Left kidney (tissue), 8 donors: ENCODE measurements at places on chromosomes 16 and 17. TPM values are rescaled to one million over a fixed set of nuclear protein-coding genes. Genes with fewer than 3 reads are reported as not detected.
A peak's percentile ranks its signal among the peaks of the same experiment; 100 is the strongest.

Gene CNTNAP4
- 0.48 TPM for polyA plus RNA-seq

Gene COASY
- 55.4 TPM for polyA plus RNA-seq

DNA sequence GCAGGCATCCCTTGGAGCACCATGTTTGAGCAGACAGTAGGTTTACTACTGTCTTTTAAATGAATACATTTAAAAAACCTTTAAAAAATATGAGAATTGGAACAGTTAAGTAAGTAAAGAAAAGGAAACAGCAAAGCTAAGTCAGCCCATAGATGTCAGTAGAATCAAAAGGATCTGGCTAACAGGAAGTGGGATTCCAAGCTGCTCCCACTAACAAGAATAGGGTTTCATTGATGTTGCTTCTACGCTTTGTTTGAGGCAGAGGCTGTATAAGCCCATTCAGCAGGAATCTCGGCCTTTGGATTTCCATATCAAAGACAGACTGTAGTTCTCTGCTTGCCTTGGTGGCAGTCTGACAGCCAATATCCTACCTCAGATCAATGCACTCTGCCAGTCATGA, 122.9 kb upstream of the ELAC2 start:
- peak; percentile 1 for DNase-seq

DNA sequence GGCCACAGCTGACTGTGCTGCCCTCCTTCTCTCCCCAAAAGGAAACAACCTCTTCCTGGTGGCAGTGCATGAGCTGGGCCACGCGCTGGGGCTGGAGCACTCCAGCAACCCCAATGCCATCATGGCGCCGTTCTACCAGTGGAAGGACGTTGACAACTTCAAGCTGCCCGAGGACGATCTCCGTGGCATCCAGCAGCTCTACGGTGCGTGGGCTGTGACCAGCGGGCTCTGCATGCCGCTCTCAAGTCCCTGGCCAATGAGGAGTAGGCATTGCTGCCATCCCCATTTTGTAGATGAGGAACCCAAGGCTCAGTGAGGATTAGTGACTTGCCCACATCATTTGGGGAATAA, 14.9 kb downstream of the MMP15 start:
- DNase-seq: no peak

DNA sequence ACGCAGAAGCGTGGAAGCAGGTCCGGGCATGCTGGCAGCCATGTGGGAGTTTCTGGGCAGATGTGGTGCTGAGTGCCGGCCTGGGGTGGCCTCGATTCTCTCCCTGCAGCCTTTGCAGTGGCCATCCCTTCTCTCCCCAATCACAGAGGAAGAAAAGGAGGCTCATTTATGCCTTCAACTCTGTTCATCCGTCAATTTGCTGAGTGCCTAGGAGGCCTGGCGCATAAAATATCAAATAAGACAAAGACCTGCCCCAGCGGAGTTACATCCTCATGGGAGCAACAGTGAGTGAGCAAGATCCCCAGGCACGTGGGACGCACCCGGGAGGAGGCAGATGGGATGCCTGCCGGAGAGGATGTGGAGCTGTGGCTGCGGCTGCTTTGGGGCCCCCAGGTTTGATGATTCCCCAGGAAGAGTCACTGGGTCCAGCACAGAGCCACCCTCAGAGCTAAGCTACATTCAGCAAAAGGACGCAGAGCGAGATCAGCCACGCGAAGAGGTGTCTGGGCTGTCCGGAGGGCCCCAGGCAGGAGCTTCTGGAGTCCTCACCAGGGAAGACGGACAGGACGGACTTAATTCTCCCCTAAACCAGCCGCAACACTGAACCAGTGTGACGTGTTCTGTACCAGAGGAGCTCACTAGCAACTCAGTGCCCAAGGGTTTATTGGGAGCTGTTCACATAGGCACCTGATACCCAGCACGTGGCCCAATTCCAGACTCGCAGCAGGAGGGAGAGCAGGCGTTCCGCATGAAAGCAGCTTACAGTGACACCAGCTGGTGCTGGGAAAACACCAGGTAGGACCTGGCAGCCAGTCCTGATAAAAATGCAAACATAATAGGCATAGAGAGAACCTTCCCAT, 11.3 kb downstream of the CA5A start:
- DNase-seq: peak; percentile 78

DNA sequence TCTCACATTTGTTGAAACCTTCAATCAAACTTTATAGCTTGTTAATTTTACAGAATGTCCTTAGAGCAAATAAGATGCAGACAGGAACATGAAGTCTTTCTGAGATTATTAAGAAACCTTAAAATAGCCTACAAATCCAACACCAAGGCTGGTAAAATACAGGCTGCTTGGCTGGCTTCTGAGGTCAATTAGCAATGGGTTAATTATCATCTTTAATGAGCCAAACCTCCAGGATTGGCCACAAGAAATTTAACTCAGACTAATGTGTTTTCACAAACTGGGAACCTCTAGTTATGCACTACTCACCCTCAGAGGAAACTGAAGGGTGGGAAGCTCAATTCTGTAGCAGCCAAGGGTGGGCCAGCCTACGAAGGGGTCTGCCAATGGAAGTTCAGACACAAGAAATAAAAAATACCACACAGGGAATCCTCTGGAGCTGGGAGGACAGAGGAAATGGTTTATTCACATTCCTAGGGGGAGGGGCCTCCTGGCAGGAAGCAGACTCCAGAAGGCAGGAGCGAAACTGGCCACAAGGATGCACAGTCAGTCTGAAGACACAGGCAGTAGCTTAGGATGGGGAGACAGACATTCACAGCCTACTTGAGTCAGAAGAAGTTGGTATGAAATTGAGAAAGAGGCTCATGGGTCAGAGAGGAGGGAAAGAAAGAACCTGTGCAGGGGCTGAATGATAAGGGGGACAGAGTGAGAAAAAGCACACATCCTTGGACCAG, 36.1 kb downstream of the HIC1 start:
- peak; percentile 75 for DNase-seq

- peak; percentile 70 for DNase-seq
These were observed at the start of gene ADORA2B for GRCh38 chr17:15944759-15945526. TSS of gene ADORA2B (plus strand) at chr17:15945130. CDS start at chr17:15945249, 119 bp downstream.

DNA sequence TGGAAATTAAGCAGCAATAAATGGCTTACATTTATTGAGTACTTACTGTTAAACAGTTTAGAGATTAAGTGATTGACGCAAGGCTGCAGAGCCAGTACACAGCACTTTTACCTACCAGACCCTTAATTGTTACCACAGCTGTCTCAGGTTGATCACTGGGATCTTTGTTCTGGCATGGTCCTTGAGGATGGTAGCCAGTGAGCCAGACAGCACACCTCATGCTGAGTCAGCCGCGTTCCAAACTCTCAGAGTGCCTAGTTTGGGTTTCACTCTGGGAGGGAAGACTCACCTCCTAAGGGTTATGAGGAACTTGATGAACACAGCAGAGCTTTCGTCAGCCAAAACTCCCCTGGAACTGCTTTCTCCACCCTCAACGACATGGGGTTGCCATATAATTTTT, 20.4 kb downstream of the CDH3 start:
- DNase-seq: no peak

DNA sequence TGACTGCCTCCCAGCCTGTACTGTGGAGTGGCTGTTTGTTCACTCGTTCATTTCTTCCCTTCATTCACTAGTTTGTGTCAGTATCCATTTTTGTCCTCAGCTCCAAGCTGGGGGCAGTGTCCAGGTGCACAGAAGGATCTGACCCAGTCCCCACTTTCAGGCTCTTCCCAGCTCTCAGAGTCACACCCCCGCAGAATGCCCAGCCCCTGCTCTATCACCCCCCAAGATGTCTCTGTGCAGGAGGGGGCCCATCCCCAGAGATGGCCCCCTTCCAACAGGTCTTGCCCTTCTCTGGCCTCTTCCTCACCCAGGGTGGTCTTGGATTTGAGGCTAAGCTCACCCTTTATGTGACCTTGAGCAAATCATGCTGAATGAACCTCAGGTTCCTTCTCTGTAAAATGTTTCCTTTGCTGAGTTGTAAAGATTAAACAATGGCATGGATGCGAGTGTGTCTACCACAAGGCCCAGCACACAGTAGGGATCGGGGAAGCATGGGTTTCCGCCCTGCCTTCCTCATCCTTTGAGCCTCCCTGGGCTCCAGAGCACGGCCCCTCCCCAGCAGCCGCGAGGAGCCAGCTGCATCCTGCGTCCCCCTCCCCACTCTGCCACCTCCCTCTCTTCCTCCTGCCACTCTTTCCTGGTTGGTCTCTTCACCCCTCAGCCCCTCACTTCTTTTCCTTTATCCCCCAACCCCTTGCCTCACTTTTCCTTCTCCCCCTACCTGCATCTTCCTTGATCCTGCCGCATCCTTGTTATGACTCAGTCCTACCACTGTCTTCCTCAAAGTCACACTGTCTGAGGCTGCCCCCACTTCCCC, 2.8 kb downstream of the FBXL19 start:
- DNase-seq: no peak

DNA sequence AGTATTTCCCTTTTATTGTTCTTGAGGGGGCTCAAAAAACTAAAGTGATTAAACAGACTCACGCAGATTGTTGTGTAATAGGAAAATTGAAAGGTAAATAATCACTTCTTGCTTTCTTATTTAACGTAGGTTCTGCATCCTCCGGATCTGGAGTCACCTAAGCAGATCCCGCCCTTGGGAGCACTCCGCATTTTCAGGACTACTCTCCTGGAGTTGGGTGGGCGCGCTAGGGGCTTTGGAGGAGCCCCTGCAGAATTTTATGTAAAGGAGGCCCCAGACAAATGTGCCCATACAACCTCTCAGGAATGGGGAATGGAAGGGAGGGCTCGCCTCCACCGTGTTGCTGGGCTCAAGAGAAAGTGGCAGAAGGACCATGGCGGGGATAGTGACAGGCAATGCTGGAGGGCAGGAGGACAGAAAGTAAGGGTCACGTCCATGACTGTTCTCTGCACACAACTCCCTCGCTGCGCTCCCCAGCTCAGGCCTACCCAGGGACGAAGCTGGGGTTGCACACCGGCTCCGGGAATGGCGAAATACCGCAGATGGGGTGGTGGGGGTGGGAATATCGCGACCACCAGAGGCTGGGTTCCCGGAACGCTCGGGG, 8.3 kb downstream of the MT2A start:
- no peak for DNase-seq

DNA sequence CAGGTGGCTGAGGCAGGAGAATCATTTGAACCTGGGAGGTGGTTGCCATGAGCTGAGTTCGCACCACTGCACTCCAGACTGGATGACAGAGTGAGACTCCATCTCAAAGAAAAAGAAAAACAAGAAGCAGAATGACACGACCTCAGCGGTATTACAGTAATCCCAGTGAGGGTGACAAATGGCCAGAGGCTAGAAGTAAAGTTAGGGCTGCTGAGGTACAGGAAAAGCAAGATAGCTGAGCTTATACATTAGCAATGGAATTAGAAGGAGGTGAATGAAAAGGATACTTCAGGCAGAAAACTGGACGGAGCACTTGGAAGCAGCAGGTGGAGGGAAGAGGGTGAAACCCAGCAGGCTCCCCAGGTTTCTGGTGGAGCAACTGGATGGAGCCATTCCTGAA, 26.1 kb upstream of the AMZ2 start:
- no peak for DNase-seq

DNA sequence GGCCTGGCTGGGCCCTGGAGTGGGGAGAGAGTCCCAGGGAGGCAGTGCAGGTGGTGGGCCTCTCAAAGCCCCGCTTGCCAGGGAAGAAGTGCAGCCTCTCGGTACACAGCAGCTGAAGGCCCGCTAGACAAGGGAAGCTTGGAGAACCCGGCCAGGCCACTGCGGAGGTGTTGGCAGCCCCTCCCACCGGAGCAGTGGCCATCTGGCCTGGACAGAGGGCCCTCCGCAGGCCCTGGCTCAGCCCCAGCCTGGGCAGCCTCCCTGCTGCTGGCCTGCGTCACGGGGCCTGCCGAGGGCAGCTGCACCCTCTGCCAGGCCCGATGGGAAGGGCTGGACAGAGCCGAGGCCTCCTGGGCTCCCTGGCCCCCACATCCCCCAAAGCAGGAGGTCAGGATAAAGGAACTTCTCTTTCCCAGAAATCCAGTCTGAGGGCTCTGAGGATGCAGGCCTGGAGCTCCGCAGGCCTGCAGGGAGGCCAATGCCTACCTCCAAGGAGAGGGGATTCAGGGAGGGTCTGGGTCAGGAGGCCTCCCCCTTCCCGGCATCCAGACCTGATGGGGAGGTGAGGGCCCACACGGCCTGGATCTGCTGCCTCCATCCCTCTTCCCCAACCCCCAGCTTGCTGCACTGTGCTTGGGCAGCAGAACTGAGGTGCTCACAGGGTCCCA, 4.3 kb downstream of the SPPL2C start:
- no peak for DNase-seq
